Activated CD4-positive, alpha-beta T cell treated with anti-CD3 and anti-CD28 coated beads for 4 hours (primary cell): ENCODE measurements at places on chromosomes 6 and 20.
A peak's percentile ranks its signal among the peaks of the same experiment; 100 is the strongest.

DNA sequence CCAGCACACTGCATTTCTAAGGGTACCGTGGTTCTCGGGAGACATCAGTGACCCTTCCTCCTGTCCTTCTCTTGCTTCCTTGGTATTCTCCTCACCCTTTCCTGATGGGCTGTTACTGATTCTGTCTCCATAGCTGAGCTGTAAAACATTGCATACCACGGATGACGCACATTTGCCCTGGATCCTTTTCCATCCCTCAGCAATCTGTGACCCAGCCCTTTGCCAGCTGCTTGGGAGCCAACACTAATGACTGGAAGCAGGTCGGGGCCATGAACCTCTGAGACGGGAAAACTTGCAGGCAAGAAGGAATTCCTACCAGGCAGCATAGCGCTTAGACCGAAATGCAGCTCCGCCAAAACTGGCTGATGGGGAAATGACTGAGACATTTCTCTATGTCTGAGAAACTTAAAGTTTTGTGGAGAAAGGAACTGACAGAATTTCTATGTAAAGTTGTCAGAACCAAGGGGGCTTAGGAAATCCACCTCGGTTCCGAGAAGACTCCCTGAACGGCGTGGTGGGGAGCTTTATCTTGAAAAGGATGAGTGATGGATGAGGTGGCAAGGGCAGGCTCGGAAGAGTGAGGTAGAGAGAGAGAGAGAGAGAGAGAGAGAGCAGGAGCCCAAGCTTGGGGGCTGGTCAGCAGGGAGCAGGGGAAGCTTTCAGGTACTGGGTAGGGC, 19.2 kb downstream of the TUBB2B start:
- DNase-seq: no peak

GRCh38 chr20:16051968-16052367, 521.3 kb downstream of the KIF16B start:
- DNase-seq: no peak

DNA sequence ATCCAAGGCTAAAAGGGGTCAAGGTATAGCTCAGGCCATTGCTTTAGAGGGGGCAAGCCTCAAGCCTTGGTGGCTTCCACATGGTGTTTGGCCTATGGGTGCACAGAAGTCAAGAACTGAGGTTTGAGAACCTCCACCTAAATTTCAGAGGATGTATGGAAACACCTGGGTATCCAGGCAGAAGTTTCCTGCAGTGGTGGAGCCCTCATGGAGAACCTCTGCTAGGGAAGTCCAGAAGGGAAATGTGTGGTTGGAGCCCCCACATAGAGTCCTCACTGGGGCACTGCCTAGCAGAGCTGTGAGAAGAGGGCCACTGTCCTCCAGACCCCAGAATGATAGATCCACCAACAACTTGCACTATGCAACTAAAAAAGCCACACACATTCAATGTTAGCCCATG, 678.7 kb upstream of the ADGRB3 start:
- DNase-seq: no peak

DNA sequence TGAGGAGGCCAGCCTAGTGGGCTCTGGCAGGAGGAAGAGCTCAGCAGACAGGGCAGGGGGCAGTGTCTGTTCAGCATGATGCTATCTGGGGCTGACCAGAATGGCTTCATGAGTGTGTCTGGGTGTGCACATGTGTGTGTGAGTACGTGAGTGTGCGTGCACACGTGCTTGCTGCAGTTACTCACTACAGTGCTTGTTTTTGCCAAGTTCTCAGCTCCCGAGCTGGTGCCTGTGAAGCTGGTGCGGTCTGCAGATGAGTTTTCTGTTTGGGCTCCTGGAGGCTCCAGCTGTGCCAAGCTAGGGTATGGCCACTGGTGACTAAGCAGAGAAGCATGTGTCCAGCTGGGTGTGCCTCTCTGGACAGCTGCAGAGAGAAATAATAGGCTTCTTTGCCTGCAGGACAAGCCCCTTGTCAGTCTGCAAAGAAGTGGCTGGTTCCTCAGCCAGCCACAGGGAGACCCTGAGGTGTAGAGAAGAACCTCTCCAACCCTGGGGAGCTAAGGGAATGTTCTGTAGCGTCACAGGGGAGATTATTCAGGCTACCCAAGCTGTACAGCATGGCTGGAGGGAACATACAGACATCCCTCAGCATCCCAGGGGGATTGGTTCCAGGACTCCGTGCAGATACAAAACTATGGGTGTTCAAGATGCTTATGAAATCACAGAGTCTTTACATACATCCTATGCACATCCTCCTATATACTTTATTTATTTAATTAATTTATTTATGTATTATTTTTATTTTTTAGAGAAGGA, 40.2 kb upstream of the FAM50B start:
- no peak for DNase-seq

GRCh38 chr6:156957931-156958547, 180.9 kb downstream of the ARID1B start:
- DNase-seq: no peak

DNA sequence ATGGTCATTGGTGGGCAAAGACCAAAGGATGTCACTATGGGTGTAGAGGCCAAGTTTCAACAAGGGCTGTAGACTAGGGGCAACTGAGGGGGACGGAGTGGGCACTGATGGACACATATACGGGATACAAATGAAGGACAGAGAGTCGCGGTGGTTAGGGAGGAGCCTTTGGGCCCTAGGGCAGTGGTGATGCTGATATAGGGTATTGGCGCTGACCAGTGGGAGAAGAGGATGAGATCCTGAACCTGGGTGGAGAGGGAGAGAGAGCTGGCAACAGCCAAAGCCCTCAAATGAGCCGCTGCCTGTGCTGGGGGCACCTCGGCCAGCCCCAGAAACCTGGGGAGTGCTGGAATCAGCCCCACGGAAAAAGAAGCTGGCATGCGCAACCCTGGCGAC, 1.6 kb downstream of the CDH22 start:
- DNase-seq: no peak

DNA sequence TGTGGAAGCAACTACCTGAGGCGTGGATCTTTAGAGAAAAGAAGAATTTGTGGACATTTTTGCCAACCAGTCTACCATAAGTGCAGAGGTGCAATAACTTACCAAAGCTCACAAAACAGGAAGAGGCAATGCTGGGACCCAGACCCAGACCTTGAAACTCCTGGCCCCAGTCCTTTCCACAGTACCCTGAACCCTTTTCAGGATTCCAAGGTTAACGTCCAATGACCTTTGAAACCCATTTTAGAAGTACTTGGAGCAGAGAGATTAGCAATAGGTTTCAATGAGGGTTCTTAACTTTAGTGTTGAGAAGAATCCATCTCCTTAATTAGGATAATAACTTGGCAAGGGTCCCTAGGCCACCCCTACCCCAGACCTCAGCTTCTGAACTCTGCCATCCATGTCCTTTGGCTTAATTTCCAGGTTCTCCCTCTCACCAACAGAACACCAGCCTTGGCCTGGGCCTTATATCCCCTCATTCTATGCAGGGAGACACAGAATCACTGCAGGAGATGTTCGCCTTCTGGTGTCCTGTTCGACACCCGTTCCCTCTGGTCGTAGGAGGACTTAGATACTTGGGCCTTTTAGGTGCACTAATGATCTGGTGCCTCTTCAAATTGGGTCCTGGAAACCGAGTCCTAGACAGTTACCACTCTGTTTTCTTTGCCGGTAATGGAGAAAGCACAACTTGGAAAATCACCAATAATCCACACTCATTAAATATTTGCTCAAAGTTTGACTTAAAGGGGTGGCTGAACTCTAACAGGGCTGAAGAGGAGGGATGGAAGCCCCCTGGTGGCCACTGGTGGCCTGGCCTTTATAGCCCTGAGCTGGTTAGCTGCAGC, 40.6 kb downstream of the ISM1 start:
- peak; percentile 66 for DNase-seq
